ENCODE measurements at places on chromosomes 1 and 21.

- no peak for DNase-seq
Observed at GRCh38 chr21:37737996-37738395, 178.3 kb downstream of the KCNJ6 start.

- peak; percentile 32 for DNase-seq
Observed at GRCh38 chr1:68116643-68117235, 66.3 kb upstream of the DIRAS3 start.

DNA sequence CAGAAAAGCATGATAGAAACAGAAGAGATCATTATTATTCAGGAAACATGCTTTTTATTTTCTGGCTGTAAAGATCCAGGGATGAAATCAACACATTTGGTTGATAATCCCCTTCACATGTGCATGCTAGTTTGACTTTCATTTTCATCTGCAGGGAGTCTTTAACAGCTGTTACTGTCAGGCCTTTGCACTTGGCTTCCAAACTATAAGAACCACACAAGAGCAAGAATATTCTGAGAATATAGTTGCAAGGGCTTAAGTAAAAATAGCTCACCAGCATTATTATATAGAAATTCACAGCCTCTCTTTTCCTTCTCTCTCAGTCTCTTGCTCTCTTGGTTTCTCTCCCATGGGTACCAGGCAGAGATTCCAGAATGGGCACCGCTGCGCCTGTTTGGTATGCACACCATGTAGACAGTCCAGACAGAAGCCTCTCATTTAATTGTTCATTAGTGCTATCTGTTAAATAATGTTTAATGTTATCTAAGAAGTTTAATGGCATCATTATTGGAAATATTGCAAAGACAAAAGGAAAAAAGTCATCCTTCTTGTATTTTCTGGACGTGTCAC is 622.3 kb upstream of the PLXNA2 start:
- no peak for DNase-seq

DNA sequence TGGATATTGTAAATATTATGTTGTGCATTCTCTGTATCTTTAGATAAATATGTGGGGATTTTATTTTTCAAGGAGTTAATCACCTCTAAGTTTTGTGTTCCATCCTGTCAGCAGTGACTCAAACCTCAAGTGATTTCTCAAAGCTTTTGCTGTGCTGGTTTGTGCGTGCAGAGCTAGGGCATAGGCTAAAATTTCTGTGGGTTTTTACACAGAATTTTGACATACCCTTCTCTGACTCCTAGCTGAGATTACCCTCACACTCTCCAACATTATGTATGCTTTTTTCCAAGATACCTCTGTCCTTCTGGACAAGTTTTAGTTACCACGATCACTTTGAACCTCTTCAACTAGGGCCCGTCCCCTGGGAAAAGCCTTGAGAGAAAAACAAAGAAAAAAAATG is 384.9 kb downstream of the NCAM2 start:
- no peak for DNase-seq

- no peak for DNase-seq
Observed at GRCh38 chr21:32587120-32587519, 1.8 kb upstream of the TCP10L start.

GRCh38 chr1:202197653-202198365 is 4.2 kb downstream of the LGR6 start:
- no peak for DNase-seq

GRCh38 chr21:43269957-43270705 is 101.3 kb downstream of the CRYAA start:
- no peak for DNase-seq

GRCh38 chr1:185960422-185961321 is 226.5 kb downstream of the HMCN1 start:
- no peak for DNase-seq

DNA sequence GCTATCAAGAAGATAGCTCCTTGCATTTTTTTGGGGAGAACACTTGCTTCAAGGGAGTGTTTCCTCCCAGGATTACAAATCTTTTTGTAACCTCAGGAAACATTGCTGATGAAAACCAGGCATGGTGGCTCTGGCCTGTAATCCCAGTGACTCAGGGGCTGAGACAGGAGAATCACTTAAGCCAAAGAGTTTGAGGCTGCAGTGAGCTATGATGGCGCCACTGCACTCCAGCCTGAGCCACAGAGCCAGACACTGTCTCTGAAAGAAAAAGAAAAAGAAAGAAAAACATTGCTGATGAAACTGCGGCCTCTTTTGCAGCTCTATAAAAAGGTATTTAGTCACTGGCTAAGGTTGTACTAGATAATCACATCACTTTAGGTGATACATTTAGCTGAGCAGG is 7.3 kb downstream of the RNU1-2 start:
- no peak for DNase-seq

GRCh38 chr1:48757363-48757762 is 19.3 kb downstream of the BEND5 start:
- no peak for DNase-seq

- DNase-seq = no peak
Observed at GRCh38 chr1:203323587-203323986, 18.3 kb downstream of the BTG2 start.

GRCh38 chr1:8477166-8477982 is 159.5 kb downstream of the SLC45A1 start:
- peak; percentile 41 for DNase-seq
